ENCODE measurements at places on chromosomes 12 and 14.

DNA sequence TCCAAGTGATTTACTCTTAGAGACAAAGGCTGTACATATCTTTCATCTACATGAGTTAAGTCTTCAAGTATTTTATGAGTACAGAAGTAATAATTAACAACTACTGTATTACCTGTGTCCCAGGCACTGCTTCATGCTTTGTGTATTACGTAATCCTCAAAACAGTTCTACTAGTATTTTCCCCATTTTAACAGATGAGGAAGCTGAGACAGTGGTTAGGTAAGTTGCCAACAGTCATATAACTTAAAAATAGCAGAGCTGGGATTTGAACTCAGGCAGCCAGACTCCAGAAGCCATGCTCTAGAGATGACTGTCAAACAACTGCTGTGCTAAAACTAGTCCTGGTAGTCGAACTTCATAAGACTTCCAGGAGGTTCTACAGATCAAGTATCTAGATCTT is 10.7 kb downstream of the TRMT5 start:
- no peak for DNase-seq

GRCh38 chr12:13149411-13149810 is 45.9 kb upstream of the GSG1 start:
- DNase-seq: no peak

- DNase-seq: no peak
These were observed 226.2 kb downstream of the NUBPL start for GRCh38 chr14:31787377-31787776.

DNA sequence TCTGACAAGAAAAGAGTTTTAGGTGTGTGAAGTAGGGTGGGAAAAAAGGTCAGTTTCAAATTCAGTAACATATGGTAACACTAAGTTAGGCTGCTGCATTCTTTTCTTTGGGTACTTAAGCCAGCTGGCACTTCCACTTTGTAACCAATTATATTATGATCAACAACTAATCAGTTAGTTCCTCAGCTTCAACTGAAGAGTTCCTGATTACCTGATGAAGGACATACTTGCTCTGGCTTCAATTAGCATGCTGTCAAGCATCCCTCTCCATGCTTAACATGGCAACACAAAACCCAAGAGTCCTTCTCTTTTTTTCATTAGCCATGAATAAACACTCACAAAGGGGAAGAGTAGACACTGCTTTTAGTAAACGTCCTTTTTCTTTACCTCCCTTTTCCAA is 6.8 kb upstream of the KANSL2 start:
- DNase-seq: no peak

GRCh38 chr12:18261273-18261672 is at the start of gene PIK3C2G:
TSS of gene PIK3C2G (plus strand) at chr12:18261518. CDS start at chr12:18282082, 20,564 bp downstream.
- DNase-seq: no peak

DNA sequence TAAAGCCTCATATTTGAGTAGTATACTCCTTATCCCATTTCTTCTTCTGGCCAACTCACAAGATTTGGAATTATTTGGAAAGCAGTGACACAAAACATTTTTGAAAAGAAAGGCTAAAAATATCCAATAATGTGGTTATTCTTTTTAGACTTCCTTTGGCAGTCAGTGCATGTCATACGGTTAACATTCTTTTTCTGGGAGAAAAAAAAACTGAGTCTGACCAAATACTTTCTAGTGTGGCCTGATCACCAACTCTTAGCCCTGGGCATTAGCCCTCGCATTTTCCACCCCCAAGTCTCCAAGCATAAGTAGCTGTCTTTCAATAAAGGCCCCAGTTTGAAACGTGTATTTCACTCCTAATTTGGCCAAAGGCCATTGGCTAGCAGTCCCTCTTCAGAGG is 5.9 kb downstream of the RASSF3 start:
- no peak for DNase-seq

DNA sequence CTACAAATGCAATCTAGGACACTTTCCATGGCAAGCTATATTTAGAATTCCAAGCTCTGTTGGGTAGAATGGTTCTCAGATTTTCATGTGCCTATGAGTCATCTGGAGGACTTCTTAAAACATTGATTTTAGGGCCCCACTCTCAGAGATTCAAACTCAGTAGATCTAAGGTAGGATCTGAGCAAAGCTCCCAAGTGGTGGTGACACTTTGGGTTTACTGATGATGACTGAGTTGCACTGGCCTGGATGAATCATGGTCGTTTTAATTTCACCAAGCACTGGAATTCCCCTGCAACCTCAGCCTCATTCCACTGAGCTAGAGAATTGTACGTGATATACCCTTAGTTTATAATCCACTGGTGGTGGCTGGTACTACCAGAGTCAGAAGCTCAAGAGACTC is 86.5 kb downstream of the PPM1H start:
- no peak for DNase-seq

All from left forelimb (tissue), 1 donor.